ENCODE measurements at places on chromosomes 13 and 19.

DNA sequence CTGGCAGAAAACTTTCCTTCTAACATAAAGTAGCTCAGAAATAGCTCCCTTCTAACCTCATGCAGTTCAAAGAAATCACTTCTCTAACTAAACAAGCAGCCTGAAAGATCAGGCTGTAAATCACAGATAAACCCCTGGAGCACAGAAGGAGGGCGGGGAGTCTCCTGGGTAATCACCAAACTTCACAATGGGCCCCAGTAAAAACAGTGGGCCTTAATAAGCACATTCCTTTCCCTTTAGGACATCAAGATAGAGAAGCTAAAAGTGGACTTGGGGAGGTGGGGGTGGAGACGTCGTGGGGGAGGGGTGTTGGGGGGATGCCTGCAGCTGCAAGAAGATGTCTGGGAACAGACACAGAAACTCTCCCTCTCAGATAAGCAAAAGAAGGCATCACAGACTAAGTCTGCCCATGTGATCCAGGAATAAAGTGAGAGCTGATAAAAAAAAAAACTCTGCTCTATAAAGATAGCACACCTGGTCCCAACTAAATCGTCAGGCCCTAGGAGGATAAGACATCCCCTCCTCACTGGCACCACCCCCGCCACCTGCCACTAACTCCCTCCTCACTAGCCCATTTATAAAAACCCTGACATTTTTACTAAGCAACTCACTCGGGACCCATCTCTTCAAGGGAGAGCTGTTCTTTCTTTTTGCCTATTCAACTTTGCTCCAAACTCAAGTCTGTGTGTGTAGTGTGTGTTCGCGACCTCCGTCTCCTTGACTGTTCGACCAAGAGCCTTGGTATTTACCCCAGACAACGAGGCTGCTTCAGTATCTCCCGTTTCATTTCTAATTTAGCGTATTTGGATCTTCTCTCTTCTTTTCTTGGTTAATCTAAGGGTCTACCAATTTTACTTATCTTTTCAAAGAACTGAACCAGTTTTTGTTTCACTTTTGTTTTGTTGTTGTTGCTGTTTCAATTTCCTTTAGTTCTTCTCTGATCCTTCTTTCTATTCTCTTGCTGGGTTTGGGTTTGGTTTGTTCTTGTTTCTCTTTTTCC lies 31.7 kb downstream of the DNAJC15 start:
- no peak for DNase-seq

GRCh38 chr13:94829185-94829836 lies 117.0 kb upstream of the SOX21 start:
- no peak for DNase-seq

DNA sequence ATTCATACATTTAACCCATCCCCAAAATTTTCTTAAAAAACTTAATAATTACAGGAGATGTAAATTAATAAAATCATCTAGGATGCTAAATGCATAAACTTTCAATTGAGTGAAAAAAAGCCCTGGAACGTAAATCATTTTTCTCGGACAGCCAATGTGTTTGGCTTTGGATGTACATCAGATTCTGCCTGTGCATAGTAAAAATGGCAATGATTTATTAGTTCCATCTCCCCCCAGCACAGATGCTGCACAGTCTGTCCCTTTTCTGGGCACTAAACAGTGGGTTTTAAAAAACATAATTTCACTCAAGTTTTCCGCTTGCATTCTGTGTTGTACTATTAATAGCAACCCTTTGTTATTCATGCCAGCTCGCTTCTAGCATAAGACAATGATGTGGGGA lies 147.7 kb downstream of the TM9SF2 start:
- DNase-seq: no peak

DNA sequence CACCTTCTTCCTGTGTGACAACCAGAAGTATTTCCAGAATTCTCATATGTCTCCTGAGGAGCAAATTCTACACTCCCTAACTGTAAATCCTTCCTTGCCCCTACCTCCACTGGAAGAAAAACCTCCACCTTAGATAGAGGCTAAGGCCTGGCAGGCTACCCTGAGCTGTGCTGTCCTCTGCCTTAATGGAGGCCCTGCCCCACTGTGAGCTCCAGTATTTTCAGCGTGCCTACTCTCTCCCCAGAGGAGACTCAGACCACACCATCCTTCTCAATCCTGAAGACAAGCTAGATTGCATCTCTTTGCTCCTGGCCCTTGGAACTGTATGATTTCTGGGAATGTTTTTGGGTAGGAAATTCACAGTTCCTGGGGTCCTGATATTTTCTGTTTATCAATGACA lies 110.0 kb upstream of the OBI1 start:
- no peak for DNase-seq

GRCh38 chr19:14479309-14479974 lies 4.3 kb upstream of the PTGER1 start:
- no peak for DNase-seq

DNA sequence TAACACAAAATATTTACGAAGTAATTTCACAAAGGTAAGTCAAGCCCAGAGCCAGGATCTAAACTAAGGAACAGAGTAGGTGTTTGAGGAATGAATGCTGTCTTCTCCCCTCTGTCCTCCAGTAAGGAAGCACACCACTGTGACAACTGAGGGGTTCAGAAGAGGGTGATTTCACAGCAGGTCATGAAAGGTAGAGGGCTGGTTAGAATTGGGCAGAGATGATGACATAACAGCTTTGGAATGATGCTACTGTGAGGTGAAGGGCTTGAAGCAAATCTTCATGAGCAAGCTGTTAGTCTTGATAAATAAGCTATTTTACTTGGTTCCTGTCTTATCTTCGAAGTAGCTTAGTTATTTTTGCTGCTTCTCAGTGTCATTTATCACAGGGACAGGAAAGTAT lies 498.6 kb downstream of the FGF9 start:
- DNase-seq: no peak

DNA sequence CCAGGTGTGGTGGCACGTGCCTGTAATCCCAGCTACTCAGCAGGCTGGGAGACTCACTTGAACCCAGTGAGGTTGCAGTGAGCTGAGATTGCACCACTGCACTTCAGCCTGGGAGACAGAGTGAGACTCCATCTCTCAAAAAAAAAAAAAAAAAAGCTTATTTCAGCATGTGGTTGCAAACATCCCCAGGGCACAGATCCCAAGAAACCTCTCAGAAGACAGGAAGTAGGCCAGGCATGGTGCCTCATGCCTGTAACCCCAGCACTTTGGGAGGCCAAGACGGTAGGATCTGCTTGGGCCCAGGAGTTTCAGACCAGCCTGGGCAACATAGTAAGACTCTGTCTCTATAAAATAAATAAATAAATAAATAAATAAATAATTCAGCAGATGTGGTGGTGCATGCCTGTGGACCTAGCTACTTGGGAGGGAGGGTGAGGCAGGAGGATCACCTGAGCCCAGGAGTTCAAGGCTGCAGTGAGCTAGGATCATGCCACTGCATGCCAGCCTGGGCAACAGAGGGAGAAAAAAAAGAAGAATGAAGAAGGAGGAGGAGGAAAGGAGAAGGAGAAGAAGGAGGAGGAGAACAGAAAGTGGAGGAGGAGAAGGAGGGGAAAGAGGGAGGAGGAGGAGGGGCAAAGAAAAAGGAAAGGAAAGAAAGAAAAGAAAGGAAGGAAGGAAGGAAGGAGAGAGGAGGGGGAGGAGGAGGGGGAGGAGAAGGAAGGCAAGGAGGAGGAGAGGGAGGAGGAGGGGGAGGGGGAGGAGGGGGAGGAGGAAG lies 4.3 kb upstream of the LRRC8E start:
- no peak for DNase-seq

GRCh38 chr19:40640744-40641143 lies 39.6 kb downstream of the LTBP4 start:
- no peak for DNase-seq

- no peak for DNase-seq
These were observed 18.7 kb upstream of the TINCR start for GRCh38 chr19:5586300-5587070.

- no peak for DNase-seq
These were observed 395.5 kb upstream of the NBEA start for GRCh38 chr13:34546344-34547250.

DNA sequence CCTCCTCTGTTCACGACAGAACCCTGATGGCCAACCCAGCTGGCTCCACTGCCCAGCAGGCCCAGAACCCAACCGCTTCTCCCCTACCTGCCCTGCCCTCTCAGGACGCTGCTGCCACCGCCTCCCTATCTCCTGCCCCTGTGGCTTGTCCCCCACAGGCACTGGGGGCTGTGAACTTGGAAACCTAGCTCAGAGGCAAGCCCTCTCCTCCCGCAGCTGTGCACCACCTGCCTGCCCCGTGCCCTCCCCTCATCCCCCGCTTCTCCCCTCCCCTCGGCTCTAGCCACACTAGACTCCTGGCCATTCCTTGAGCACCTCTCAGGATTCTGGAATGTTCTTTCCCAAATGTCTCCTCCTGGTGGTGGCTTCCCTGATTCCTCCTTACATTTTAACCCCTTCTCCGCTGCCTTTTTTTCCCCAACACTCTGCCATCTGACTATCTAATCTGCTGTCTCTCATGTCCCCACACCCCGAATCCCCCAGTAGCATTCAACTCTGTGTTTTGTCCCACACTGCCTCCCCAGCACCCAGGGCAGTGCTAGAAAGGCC lies 6.7 kb downstream of the NANOS3 start:
- no peak for DNase-seq

GRCh38 chr19:54684527-54684926 lies 21.7 kb downstream of the LILRB4 start:
- no peak for DNase-seq

DNA sequence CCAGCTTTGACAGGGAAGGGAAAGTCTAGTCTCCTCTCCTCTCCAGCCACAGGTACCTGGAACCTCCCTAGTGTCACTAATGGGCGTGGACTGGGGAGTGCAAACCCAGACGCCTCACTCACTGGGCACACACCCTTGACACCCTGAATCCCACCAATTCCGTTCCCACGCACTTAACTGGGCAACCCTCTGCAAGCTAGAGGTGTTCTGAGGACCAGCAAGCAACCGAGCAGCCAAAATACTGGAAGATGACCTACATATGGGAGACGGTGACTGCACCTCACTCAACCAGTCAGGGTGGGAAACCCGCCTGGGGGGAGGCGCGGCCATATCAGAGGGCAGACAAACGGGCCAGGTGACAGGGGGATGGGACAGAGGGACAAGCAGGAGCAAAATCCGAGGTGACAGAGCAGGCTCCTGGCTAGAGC lies 991 bp downstream of the ABHD17A start:
- DNase-seq: no peak

- DNase-seq: no peak
These were observed 87.1 kb downstream of the TEX29 start for GRCh38 chr13:111407381-111408131.

- no peak for DNase-seq
These were observed 305.9 kb downstream of the PCDH20 start for GRCh38 chr13:61109741-61110140.

DNA sequence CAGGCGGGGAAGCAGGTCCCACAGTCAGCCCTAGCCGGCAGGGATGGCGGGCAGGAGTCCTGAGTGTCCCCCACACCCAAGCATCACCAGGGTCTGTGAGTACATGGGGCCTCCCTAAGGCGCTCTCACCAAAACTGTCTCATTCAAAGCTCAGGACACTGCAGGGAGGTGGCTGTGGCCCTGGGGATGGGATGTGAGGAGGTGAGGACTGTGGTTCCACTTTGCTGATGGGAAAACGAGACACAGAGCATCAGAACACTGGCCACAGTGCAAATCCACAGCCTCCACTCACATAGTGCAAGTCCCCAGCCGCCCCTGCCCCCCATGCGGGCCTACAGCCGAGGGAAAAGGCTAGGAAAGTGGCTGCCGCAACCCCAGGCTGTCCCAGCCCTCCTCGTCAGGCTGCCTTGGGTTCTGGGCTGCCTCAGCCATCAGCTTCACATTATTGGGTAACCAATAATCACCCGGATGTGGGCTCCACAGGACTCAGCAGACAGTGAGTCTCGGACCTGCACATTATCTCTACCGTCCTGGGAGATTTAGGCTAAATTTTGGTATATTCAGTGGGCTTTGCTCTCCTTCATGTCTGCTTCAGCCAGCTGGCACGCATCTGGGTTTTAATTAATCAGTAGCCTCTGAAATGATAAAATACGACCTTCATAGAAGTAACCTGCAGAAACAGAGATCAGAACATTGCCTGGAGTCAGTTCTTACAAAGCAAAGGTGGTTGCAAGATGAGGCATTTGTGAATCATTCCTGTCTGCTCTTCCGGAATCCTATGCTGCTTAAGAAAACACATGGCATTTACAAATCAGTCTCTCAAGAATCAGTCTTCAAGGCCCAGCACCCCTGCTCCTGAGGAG lies 77.0 kb downstream of the SOX1 start:
- DNase-seq: no peak

- DNase-seq: no peak
These were observed 193.5 kb upstream of the KL start for GRCh38 chr13:32822771-32823170.

- no peak for DNase-seq
These were observed 2.4 kb downstream of the CLN5 start for GRCh38 chr13:76994281-76994680.

DNA sequence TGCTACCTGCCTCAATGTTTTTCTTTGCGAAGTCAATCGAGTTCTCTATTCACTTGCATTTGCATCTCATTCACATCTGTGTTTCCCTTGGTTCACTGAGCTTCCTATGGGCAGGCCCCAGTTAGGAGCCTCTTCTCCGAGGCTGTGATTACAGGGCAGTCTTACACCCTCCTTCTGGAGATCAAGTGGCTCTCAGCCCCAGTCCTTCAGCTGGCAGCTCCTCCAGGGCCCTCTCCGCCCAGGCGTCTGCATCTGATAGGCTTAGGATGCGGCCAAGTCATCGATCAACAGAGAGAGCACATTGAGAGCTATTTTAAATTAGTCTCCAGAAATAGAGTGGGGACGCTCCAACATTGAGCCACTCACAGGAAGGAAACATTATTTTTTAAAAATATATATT lies 44.2 kb downstream of the MBNL2 start:
- DNase-seq: no peak

GRCh38 chr13:101190337-101190736 lies 226.0 kb downstream of the NALCN start:
- DNase-seq: no peak

GRCh38 chr19:38707512-38708114 lies 36.7 kb downstream of the CAPN12 start:
- DNase-seq: no peak

Measured in activated T-cell treated with anti-CD3 and anti-CD28 coated beads for 4 hours (primary cell).